ENCODE measurements at places on chromosomes 4 and X. TPM values are rescaled to one million over a fixed set of nuclear protein-coding genes. Genes with fewer than 3 reads are reported as not detected.

DNA sequence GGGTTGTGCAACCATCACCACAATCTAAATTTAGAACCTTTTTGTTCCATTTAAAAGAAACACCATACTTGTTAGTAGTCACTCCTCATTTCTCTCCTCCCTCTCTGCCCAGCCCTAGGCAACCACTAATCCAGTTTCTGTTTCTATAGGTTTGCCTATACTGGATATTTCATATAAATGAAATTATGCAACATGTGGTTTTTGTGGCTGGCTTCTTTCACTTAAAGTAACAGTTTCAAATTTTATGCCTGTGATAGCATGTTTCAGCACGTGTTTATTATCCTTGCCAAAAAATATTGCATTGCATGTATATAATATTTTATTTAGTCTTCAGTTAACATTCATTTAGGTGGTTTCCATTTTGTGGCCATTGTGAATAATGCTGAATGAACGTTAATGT, 437.6 kb downstream of the IL1RAPL1 start:
- DNase-seq = peak; percentile 5

KLHL13 gene
- 9.8 TPM for total RNA-seq

- peak; percentile 87 for DNase-seq
Measured at GRCh38 chrX:123830309-123830708, 29.5 kb upstream of the XIAP start.

MBNL3 gene
- total RNA-seq = 12.2 TPM

DNA sequence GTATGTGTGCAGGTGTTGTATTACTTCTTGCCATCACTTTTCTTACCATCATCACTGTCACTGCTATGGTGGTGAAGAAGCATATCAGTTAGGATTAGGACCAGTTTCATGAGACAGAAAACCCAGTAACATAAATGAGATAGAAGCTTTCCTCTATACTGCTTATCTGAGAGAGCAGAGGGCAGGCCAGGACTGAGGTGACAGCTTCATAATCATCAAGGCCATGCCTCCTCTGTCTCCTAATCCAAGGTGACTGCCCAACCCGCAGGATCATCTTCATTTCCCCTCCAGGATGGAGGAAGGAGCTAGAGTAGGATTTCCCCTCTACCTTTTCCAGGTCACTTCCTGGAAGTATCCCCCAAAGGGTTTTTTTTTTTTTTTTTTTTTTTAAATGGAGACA, 35.4 kb downstream of the TMEM131L start:
- DNase-seq = no peak

DNA sequence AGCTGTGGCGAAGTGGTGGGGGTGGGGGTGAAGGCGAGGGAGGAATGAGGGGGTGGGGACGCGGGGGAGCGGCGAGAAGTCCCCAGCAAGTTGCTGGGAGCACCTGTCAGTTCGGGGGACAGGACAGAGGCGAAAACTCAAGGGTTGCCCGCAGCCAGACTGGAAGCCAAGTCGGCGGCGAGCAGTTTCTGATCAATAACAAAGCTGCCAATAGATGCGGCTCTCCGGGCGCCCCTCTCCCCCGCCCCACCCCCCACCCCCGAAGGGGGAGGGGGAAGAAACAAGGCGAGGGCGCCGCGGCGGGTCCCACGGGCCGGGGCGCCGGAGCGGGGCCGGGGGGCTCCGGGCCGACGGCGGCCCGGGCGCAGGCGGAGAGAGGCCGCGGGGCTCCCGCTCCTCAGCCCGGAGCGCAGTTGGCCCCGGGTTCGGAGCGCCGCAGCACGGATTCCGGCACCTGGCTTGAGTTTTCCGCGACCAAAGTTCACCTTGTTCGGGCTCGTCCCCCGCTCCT, 379 bp downstream of the PDGFC start:
- DNase-seq = no peak

SASH3 gene
- not detected for total RNA-seq

BCORL1 gene
- 1.3 TPM for total RNA-seq

DNA sequence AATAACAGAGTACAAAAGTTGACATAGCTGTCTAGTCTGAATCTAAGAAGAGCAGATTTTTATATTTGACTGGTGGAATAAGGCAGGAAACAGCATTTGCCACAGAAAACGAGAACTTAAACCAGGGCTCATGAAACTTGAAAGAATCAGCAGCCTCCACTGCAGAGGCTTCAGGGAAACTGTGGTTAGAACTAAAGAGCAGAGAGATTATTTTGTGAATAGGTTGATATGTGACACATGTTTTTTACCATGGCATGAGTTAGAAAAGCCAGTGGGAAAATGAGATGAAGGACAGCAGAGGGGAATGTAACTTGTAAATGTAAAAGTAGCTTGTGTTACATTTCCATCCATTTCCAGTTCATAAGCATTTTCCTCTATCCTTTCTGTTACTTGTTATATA, 63.7 kb upstream of the CAMK2D start:
- no peak for DNase-seq

TBC1D1 gene
- total RNA-seq = 110 TPM

- no peak for DNase-seq
Measured at GRCh38 chr4:96260064-96260682, 420.3 kb downstream of the PDHA2 start.

DNA sequence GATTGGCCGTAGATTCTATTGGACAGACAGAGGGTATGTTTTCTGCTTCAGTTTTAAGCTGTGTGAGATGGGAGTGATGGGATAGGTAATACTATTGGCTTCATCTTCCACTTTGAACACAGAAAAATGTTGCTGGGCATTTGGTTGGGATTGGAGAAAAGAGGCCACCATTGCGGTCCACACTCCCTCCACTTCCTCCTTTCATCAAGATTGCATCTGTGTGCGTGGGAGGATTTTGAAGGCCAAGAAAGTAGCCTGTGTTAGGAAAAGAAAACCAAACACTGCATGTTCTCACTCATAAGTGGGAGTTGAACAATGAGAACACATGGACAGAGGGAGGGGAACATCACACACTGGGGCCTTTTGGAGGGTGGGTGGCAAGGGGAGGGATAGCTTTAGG, 56.4 kb downstream of the EGF start:
- no peak for DNase-seq

MAGEB10 gene
- not detected for total RNA-seq

- no peak for DNase-seq
Measured at GRCh38 chr4:24862073-24862751, 50.6 kb downstream of the CCDC149 start.

- DNase-seq = no peak
Measured at GRCh38 chrX:135420831-135421230, 913 bp upstream of the SMIM10L2A start.
